NK-92 treated with Interleukin-12 subunit alpha and Interleukin-12 subunit beta, amount 100 ng/mL, for 24 hours (cell line): ENCODE measurements at places on chromosomes 13 and 19.

GRCh38 chr13:86900906-86901305, 770.3 kb upstream of the SLITRK5 start:
- no peak for DNase-seq

DNA sequence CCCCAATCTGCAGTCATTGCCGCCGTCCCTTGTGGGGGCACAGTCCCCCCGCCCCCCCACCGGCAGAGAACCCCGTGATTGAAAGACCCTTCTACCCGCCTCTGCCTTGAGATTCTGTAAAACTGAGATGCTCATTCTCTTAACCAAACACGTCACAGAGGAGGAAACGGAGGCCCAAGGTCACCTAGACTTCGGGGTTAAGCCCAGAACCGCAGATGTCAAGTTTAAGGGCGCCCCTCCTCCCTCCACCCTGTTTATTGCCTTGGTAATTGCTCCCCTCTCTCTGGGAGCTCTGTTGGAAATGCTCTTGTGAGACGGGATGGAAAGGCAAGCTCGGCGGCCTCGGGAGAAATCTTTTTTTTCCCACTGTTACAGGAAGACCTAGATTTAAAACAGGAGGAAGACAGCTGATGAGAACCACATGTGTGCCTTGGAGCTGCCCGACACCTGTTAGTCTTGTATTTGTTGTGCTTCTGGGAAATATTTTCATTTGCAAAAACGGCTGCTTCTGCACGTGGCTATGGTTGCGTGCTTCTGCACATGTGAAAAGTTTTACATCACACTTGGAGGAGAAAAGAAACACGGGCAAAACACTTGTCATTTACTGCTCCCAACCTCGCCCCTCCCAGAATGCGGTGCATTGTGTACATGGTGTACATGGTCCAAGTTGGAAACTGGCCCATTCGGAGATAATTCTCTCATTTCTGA, 1.1 kb upstream of the MED26 start:
- no peak for DNase-seq

DNA sequence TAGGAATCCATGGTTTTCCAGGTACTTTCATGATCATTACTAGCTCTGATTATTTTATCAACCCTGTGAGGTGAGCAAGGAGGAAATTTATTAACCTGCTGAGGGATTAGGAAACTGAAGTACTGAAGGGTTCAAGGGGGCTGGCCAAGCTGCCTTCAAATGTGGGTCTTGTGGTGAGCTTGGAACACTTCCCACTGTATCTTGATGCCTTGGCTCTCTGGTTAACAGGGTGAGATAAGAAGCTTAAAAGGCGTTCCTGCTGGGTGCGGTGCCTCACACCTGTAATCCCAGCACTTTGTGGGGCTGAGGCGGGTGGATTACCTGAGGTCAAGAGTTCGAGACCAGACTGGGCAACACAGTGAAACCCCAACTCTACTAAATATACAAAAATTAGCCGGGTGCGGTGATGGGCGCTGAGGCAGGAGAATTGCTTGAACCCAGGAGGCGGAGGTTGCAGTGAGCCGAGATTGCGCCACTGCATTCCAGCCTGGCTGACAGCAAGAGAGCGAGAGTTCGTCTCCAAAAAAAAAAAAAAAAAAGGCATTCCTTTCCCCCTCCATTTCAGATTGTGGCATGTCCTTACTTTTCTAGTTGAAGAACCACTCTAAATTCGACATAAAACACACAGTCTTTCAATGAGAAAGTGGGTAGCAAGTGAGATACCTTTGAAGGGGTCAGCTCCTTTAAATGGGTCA, 70.2 kb downstream of the KLF2 start:
- no peak for DNase-seq

DNA sequence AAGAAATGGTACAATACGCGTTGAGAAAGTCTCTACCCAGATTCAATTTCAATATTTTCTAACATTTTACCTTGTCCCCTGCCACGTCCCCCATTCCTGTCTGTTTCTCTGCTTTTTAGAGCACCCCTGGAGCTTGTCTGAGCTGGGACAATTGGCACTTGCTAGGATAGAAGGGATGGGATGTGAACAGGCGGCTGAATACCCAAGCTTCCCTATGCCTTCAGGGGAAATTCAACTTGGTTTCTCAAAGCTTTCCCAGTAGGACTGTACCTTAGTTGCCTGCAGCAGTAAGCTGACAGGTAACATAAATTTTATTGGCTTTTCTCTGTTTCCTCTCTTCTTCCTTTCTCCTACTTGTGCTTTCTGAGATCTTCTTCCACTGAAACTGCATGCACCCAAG, 1663.3 kb downstream of the EFNB2 start:
- DNase-seq = no peak

- no peak for DNase-seq
Measured at GRCh38 chr13:21465710-21466160, 6.6 kb upstream of the ZDHHC20 start.

DNA sequence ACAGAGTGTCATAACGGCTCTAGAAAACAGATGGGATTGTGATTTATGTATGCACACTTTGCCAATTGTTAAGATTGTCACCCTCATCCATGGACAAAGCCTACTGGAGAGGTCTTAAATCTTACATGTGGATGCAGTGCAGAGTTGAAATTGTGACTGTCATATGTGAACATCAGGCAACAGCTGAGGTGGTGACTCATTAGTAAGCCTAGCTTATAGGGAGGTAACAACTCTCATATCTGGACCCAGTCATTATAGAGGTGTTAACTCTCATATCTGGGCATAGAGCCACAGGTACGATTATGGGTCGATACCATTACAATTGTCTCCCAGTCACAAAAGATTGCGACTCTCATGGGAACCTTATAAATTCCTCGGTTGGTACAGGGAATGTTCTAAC, 29.8 kb upstream of the ZNF254 start:
- DNase-seq = no peak

DNA sequence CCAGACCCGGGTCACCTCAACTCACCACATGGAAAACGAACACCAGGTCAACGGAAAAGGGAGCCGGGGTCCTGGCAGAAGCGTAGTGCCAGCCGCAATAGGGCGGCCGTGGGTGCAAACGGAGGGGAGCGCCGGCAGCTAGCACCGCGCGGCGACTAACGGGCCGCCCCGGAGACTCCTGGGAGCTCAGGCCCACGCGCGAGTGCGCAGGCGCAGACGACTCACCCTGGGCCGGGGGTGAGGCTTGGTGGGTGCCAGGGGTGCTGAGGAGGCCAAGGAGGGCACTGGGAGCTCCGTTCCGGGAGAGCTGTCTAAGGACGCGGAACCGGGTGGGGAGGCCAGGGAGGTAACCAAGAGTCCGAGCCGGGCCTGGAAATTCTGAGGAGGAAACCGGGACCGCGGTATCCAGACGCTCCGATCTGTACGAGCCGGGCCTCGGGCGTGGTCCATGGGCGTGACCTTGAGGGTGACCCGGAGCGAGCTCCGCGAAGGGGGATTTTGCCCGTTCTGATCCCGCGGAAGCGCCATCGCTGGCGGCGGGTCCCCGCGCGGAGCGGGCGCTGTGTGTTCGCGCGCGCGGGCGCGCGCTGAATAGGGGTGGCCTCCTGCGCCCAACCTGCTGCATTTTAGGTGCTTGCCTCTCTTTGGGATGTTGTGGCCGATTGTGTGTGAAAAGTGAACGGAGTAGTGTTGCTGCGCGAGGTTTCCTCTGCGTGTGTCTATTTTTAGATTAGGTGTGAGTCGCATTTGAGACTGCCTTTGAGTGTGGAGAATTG, at the start of gene ZNF382:
TSS of gene ZNF382 (plus strand) at position 213 of the 776 bp plus-strand sequence. CDS start 4,602 bp downstream, outside the sequence.
- no peak for DNase-seq

DNA sequence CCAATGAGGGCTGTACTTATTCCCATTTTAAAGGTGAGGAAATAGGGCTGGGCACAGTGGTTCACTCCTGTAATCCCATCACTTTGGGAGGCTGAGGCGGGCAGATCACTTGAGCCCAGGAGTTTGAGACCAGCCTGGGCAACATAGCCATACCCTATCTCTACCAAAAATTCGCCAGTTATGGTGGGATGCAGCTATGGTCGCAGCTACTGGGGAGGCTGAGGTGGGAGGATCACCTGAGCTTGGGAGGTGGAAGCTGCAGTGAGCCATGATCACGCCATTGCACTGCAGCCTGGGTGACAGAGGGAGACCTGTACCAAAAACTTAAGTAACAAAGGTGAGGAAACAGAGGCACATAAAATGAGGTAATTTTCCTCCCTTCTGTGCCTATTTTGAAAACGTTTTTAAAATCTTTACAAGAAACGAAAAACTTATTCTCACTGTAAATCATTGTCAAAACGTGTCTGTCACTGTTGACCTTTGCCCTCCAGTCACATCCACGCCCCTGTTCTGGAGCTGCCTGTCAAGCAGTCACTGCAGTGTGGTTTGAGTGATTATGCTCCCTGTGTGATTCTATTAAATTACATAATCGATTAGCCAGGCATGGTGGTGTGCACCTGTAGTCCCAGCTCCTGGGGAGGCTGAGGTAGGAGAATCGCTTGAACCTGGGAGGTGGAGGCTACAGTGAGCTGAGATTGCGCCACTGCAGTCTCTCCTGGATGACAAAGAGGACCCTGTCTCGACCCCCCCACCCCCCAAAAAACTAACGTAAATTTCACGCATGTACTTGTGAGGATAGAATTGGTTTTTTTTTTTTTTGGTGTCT, 12.5 kb downstream of the NOP53 start:
- DNase-seq = no peak

GRCh38 chr19:28500982-28501630, 711.8 kb downstream of the UQCRFS1 start:
- DNase-seq = peak; percentile 34

- DNase-seq = no peak
Measured at GRCh38 chr13:69288026-69288425, 819.6 kb upstream of the ATXN8OS start.

DNA sequence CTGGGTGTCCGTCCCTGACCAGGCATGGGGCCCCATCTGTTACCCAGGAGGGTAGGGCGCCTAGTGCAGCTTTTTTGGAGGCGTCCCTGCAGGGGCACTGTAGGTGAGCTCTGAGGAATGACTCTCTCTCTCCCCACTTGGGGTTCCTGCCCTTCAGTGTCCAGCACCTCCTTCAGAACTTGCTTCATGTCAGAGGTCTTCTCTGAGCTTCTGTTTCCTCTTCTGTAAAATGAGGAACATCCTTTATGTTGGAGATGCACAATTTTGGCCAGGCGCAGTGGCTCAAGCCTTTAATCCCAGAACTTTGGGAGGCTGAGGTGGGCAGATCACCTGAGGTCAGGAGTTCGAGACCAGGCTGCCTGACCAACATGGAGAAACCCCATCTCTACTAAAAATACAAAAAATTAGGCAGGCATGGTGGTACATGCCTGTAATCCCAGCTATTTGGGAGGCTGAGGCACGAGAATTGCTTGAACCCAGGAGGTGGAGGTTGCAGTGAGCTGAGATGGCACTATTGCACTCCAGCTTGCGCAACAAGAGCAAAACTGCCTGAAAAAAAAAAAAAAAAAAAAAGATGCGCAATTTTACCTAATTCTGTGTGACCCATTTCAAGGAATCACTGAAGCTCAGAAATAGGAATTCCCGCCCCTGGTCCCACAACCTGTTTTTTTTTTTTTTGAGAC, 15.2 kb upstream of the PIK3R2 start:
- DNase-seq = no peak

- DNase-seq = no peak
Measured at GRCh38 chr13:96793404-96793755, 200.9 kb downstream of the OXGR1 start.

DNA sequence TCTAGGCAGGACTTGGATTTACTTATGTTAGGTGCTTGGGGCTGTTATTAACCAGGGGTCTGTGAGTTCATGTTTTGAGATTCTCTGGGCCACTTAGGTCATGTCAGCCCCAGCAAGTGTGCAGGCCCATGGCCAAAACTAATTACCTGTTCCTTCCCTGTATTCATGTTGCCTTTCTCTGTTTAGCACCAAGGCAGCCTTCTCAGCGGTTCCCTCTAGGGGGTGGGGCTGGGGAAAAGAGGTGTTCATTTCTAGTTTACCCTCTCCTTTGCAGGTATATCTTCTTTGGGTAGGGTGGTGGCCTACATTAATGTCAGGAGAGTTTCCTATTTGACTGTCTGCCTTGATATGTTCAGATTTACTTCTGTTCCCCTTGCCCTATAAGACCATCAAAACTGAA, 61.7 kb downstream of the PDS5B start:
- DNase-seq = no peak

DNA sequence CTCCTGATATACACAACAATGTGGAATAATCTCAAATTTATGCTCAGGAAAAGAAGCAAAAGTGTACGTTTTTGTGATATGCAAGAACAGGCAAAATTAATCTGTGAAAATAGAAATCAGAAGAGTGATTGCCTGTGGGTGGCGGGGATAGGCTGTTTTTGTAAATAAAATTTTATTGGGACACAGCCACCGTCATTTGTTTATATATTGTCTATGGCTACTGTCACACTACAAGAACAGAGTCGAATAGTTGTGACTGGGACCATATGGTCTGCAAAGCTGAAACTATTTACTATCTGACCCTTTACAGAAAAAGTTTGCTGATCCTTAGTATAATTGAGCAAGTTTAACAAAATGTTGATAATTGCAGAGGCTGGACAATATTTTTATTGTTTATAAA, 269.5 kb upstream of the HTR2A start:
- no peak for DNase-seq

GRCh38 chr13:45229172-45229571, 28.3 kb upstream of the KCTD4 start:
- DNase-seq = no peak

DNA sequence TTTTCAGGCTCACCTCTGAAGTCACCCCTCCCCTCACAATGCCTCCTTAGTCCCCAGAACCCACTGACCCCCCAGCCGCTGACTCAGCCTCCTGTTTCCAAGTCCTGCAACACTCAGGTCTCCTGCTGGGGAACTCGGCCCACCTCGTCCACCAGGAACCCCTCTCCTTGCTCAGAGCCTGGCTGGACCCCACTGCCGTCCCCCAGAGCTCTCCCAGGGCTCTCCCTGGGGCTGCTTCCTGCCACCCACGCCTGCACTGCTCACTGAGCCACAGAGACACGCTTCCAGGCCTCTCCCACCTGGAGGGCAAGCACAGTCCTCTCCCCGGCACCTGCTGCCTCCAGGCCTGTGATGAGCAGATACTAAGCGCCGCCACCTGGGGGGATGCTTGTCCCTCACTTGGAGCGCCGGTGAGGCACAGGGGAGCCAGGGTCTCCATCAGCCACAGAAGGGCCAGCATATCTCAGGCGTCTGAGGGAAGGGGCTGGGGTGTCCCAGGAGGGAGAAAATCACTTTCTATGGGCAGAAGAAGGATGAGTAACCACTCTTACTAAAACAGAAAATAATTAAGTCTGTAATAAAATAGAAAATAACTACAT, 53.8 kb downstream of the KLF2 start:
- no peak for DNase-seq

GRCh38 chr13:65530688-65531087, 1699.4 kb downstream of the PCDH9 start:
- no peak for DNase-seq

GRCh38 chr19:14409146-14410023, 9.8 kb downstream of the DDX39A start:
- DNase-seq = no peak

DNA sequence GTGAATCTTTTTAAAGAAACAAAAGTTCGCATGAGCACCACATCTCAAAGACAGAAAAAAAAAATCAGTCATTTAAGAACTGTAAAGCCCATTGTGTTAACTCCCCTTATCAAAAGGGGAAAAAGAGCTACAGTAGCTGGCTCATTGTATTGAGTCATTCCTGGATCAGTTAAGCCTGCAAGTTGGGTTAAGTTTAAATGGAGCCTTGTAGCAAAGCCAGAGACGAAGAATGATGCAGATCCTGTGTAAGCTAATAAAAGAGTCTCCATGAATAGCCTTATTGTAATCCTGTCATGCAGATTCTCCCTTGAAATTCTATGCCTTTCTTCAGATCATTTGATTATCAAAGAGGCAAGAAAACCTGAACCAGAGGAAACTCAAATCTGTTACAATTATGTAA, 83.8 kb downstream of the CRYL1 start:
- no peak for DNase-seq

- no peak for DNase-seq
Measured at GRCh38 chr13:25775986-25776385, 275.8 kb downstream of the SHISA2 start.
